Fibroblast of villous mesenchyme (primary cell): ENCODE measurements at places on chromosomes 7 and 10.

GRCh38 chr10:128895473-128895872 lies 571.6 kb upstream of the MGMT start:
- no peak for DNase-seq

DNA sequence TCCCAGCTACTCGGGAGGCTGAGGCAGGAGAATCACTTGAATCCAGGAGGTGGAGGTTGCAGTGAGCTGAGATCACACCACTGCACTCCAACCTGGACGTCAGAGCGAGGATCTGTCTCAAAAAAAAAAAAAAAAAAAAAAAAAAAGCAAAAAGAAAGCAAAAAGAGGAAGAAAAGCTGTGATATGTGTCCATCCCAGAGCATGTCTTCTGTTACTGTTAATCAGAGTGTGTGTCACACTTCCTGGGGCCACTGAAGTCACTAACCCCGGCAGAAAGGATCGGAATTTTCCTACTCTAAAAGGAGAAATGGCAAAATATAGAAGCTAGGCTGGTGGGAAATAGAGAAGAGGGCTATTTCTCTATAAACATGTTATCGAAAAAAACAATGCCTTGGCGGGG lies 11.9 kb downstream of the PIK3AP1 start:
- no peak for DNase-seq

- no peak for DNase-seq
Measured at GRCh38 chr7:152467225-152467624, 31.4 kb upstream of the KMT2C start.

DNA sequence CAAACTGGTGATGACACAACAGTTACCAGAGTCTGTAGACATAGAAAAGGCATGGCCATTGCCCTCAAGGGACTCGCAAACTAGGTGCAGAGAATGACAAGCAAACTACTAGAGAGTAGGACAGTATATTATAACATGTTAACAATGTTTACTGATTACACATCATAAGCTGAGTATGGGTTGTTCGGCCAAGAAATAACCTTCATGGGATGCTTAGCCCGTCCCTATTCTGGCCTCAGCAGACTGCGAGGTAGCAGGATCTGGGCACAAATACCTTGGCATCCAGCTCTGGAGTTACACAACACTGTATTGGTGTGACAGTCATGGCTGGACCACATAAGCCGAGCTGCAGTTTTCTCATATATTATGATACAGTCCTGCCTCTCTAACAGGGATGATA lies 51.4 kb downstream of the ABCB4 start:
- DNase-seq = no peak

- no peak for DNase-seq
Measured at GRCh38 chr10:117615649-117616048, 73.1 kb downstream of the EMX2 start.

DNA sequence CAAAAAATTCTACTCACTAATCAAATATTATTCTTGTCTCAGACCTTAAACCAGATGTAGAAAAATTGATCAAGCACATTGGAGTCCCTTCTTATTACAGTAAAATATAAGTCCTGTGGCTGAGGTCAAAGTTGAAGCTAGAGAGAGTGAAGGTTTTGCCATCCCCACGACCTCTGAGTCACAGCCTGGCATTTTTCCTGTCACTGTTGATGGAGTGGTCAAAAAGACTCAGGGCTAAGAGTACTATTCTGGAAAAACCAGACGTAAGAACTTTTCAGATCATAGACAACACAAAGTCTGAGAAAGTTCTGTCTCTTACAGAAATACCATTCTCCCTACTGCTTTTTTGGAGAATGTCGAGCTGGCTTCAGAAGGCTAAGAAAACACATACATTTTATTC lies 323.7 kb upstream of the ANKRD30A start:
- DNase-seq = no peak

GRCh38 chr7:94044806-94045205 lies 40.7 kb upstream of the BET1 start:
- no peak for DNase-seq

DNA sequence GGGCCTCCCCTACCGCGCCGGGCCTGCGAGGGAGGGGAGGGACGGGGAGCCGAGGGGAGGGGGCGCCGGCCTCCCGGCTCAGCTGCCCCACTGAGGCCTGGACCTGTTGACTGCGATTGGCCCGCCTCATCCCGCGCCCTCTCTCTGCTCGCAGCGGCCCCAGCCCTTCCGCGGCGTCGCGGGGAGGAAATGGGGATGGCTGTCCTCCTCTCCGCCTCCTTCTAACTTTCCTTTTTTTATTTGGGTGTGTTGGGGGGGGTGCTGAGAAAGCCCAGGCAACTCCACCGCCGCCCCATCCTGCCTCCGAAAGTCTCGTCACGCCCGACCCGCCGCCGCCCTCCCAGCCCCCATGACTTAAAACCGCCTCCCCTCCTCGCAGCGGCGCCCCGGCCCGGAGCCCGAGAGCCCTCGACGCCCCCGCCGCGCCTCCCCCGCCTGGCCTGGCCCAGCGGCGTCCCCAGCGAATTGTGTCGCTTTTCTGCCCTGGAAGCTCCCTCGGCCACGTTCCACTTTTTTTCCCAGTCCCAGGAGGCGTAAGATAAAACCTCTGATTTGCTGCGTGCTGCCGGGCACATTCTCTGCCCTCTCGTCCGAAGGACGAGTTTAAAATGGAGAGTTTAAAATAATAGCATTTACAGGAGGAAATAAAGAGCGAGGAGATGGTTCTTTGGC lies 842 bp upstream of the SKIDA1 start:
- peak; percentile 80 for DNase-seq

- DNase-seq = no peak
Measured at GRCh38 chr10:118595064-118595420, 406 bp downstream of the PRLHR start.

DNA sequence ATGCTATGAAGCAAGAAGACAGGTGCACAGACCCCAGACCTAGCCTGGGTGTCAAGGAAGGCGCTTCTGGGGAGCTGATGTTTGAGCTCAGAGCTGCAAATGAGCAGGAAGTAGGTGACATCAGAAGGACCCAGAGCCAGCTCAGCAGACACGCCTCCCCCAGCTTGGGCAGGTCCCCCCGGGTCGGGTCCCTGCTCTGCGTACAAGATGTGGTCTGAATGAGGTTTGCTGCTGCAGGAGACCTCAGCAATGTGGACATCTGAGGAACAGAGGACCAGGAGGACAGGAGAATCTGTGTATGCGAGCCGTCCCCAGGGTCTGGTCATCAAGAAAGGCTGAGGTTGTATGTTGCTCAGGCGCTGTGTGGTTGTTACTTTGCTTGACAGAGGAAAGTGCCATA lies 51.8 kb downstream of the TACC2 start:
- DNase-seq = no peak

DNA sequence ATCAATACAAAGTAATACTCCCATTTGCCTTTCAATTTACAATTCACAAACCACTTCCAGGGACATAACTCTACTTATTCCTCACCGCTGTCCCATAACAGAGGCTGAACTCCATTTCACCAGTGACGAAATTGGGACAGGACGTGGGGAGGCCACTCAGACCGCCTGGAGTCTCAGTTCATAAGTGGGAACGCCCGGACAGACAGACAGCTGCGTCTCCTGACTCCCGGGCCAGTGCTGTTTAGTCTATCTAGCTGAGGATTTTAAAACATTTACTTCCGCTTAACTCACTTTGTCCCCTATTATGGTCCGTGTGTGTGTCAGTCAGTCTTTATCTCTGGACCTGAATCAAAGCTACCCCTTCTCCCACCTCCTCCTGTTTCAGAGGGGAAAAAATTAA lies 67.4 kb upstream of the ZNF438 start:
- DNase-seq = peak; percentile 87
